ENCODE measurements at places on chromosomes 12 and 14. TPM values are rescaled to one million over a fixed set of nuclear protein-coding genes. Genes with fewer than 3 reads are reported as not detected.

The SCN8A gene
- 47.6 TPM for total RNA-seq

The TTC9 gene
- total RNA-seq: 8.6 TPM

The RPL10L gene
- total RNA-seq: not detected

The PTPN6 gene
- 3.8 TPM for total RNA-seq

The KRT80 gene
- total RNA-seq: not detected

The ACSS3 gene
- total RNA-seq: 3.6 TPM

The C12orf54 gene
- total RNA-seq: not detected

The OR4E2 gene
- not detected for total RNA-seq

The ADAMTS20 gene
- total RNA-seq: 7.0 TPM

The EFS gene
- 90.4 TPM for total RNA-seq

The RTN1 gene
- total RNA-seq: 518 TPM

The B3GNT4 gene
- total RNA-seq: 1.8 TPM

The ARHGAP9 gene
- total RNA-seq: 52.0 TPM

The OTX2 gene
- 18.8 TPM for total RNA-seq

The DRAM1 gene
- total RNA-seq: 0.83 TPM

The RPGRIP1 gene
- not detected for total RNA-seq

The ANO4 gene
- 38.0 TPM for total RNA-seq

The FOXM1 gene
- total RNA-seq: 12.7 TPM

The SYT1 gene
- total RNA-seq: 155 TPM

The PZP gene
- total RNA-seq: not detected

The HOXC12 gene
- not detected for total RNA-seq

The LRRK2 gene
- not detected for total RNA-seq

The TNFRSF1A gene
- 7.4 TPM for total RNA-seq

The FAM186B gene
- total RNA-seq: not detected

The MYH7 gene
- not detected for total RNA-seq

The CCDC177 gene
- total RNA-seq: 7.8 TPM

The ARMH4 gene
- total RNA-seq: 57.1 TPM

The SDR9C7 gene
- 0.39 TPM for total RNA-seq

The PRICKLE1 gene
- 6.4 TPM for total RNA-seq

Data from glutamatergic neuron (in vitro differentiated cells).